ENCODE measurements at places on chromosomes 5 and 9.

- H3K27me3 ChIP-seq = no peaks in the 10 kb centered on the region
- no peak overlapping the region for H3K4me3 ChIP-seq
- no peaks in the 10 kb centered on the region for H3K4me1 ChIP-seq
These were observed 174.4 kb upstream of the RGMB start for GRCh38 chr5:98599016-98599415.

DNA sequence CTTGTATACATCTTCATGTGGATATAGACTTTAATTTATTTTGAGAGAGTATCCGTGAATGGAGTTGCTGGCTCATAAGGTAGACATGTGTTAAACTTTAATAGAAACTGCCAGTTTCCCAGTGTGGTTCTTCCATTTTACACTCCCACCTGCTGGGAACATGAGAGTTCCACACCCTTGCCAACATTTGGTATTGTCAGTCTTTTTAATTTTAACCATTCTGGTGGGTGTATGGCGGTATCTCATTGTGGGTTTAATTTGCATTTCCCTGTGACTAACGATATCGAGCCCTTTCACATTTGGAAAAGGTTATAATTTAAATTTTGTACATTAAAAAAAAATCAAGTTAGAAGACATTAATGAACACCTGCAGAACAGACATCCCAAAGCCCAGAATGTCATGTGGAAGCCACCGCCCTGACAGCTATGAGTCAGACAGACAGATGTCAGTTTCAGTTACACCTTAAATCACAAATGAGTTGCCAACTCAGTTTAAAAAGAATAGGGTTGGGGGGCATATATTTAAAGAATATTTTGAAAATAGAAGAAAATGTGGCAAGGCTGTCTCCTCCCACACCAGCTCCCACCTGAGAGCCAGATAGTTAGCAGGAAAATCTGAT lies 36.9 kb downstream of the ANKRD33B start:
- DNase-seq = no peak
- H3K27ac ChIP-seq = peak overlapping the region; percentile 84
- H3K36me3 ChIP-seq = peaks cover 43% of the 10 kb centered on the region
- H3K27me3 ChIP-seq = no peaks in the 10 kb centered on the region

- no peak overlapping the region for H3K27ac ChIP-seq
- no peaks in the 10 kb centered on the region for H3K4me1 ChIP-seq
- DNase-seq = no peak
These were observed 234.3 kb downstream of the FANCC start for GRCh38 chr9:95083086-95083768.

- H3K4me1 ChIP-seq = no peaks in the 10 kb centered on the region
- H3K27ac ChIP-seq = no peak overlapping the region
- DNase-seq = no peak
- no peak overlapping the region for H3K4me3 ChIP-seq
- no peaks in the 10 kb centered on the region for H3K36me3 ChIP-seq
These were observed 73.8 kb downstream of the RGS3 start for GRCh38 chr9:113537229-113537810.

DNA sequence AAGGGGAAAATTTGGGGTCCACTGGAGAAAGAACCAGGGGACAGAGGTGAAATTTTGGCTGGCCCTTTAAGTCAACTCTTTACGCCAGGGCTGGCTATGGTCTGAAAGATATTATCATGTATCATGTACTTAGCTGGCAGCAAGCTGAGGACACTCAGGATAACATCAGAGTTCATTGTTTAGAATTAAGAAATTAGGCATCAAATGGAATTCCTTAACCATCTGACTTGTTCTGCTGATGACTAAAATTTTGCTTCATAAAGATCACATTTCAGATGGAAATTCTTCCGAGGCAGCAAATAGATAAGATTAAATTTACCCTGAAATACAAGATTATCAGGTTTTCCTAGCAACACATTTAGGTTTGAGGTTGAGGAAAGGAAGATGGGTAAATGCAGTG lies 269.4 kb upstream of the KLF9 start:
- DNase-seq = no peak
- no peaks in the 10 kb centered on the region for H3K4me1 ChIP-seq
- no peak overlapping the region for H3K27ac ChIP-seq
- peaks cover 2% of the 10 kb centered on the region for H3K27me3 ChIP-seq

- DNase-seq = no peak
- H3K36me3 ChIP-seq = no peaks in the 10 kb centered on the region
- no peak overlapping the region for H3K4me3 ChIP-seq
These were observed 4.9 kb upstream of the NR5A1 start for GRCh38 chr9:124511891-124512805.

- no peak overlapping the region for H3K4me3 ChIP-seq
- H3K4me1 ChIP-seq = no peaks in the 10 kb centered on the region
These were observed 148.9 kb upstream of the IRX2 start for GRCh38 chr5:2900360-2900759.

DNA sequence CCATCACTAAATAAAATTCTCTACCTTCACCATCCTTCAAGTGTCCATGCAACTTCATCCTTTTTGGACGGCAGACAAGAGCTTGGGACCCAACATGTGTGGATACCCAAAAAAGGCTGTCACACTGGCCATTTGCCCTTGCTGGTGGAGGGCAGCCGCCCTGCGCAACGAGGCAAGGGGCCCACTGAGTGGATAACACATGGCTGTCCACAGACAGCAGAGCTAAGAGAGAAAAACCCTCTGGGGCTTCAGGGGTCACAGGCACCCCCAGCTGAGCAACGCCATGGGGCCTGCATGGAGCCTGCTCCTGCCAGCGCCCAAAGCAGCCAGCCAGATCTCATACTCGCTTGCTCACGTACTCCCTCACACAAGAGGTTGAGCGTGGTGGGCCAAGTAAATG lies 205.9 kb upstream of the NREP start:
- no peak overlapping the region for H3K4me3 ChIP-seq
- H3K27me3 ChIP-seq = no peaks in the 10 kb centered on the region
- no peaks in the 10 kb centered on the region for H3K36me3 ChIP-seq
- H3K4me1 ChIP-seq = peaks cover 38% of the 10 kb centered on the region
- DNase-seq = no peak

- H3K4me1 ChIP-seq = peaks cover 20% of the 10 kb centered on the region
- no peaks in the 10 kb centered on the region for H3K36me3 ChIP-seq
- H3K4me3 ChIP-seq = no peak overlapping the region
These were observed 31.3 kb downstream of the ISOC1 start for GRCh38 chr5:129125819-129126218.

DNA sequence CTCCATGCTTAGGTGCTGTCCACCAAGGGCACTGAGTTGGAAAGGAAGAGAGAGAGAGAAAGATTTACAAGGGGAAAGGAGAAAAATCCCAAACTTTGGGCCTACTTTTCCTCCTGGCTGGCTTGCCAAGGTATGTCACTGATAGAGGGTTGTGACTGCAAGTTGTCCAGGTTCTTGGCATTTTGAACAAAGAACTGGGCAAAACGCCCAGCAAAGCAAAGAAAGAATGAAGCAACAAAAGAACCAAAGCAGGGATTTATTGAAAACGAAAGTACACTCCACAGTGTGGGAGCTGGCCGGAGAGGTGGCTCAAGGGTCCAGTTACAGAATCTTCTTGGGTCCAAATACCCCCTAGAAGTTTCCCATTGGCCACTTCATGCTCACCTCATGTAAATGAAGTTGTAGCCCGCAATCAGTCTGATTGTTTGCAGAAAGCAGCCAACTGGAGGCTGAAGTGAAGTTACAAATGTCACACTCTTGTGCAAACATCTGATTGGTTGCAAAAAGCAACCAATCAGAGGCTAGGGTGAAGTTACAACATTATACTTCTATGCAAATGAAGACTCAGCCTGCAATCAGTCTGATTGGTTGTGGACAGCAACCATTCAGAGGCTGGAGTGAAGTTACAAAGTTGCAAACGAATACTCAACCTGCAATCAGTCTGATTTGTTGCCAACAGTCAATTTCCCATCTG lies 263.5 kb downstream of the YTHDC2 start:
- no peak for DNase-seq
- H3K4me3 ChIP-seq = no peak overlapping the region
- H3K36me3 ChIP-seq = no peaks in the 10 kb centered on the region
- H3K27me3 ChIP-seq = no peaks in the 10 kb centered on the region

DNA sequence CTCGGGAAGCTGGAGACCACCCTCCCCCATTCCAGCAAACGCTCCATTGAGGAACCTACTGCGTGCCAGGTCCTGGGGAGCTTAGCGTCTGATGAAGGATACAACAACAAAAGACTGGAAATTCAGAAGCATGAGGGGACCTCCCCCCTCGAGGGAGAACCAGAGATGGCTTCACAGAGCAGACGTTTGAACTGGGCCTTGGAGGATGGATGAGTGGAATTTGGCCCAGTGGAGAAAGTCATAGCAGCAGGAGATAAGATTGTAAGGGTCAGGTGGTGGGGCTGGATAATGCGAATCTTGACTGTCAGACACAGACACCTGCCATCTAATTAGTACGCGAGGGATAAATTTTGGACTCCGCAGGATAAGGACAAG lies 1.2 kb upstream of the SLC25A51 start:
- peaks cover 5% of the 10 kb centered on the region for H3K36me3 ChIP-seq
- no peak for DNase-seq
- H3K4me3 ChIP-seq = no peak overlapping the region

DNA sequence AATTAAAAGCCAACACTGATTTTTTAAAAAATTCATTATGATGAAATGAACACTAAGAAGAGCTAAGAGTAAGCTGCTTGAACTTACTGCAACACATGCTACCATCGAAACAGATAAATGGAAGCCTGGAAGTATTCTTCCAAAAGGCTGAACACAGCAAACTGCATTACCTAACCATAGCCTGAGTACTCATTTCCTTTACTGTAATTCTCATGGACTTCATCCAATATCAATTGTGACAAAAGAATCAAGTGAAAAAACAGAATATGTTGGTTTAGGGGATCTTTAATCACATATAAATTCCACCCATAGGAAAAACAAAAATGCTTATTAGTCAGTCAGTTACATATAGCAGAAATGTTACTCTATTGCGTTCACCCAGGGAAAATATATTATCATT lies 68.5 kb downstream of the DROSHA start:
- DNase-seq = no peak
- H3K4me3 ChIP-seq = no peak overlapping the region
- H3K4me1 ChIP-seq = no peaks in the 10 kb centered on the region
- no peak overlapping the region for H3K27ac ChIP-seq
- peaks cover 87% of the 10 kb centered on the region for H3K36me3 ChIP-seq
- no peaks in the 10 kb centered on the region for H3K27me3 ChIP-seq

GRCh38 chr5:170761708-170762066 lies 21.8 kb upstream of the GABRP start:
- H3K4me1 ChIP-seq = no peaks in the 10 kb centered on the region
- H3K27me3 ChIP-seq = peaks cover 6% of the 10 kb centered on the region
- H3K4me3 ChIP-seq = no peak overlapping the region
- H3K36me3 ChIP-seq = no peaks in the 10 kb centered on the region
- no peak overlapping the region for H3K27ac ChIP-seq

DNA sequence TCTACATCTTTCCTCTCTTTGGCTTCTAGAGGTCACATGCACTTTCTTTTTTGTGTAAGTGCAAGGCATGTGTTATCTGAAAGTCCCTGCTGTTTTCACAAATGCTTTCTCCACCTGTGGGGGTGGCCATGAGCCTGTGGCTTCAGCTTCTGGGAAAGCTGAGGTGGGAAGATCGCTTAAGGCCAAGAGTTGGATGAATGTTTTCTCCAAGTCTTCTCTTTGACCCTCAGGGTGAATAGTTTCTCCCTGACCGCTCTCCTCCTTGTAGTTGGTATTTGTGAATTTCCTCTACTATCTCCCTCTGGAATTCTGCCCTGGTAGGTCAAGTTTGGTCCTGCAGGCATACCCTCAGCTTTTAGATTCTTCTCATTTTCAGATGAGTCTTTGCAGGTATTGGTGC lies 74.2 kb downstream of the UGCG start:
- no peak for DNase-seq
- peaks cover 25% of the 10 kb centered on the region for H3K4me1 ChIP-seq
- no peak overlapping the region for H3K4me3 ChIP-seq
- no peaks in the 10 kb centered on the region for H3K27me3 ChIP-seq
- no peaks in the 10 kb centered on the region for H3K36me3 ChIP-seq
- H3K27ac ChIP-seq = no peak overlapping the region

- DNase-seq = no peak
- H3K27ac ChIP-seq = no peak overlapping the region
- H3K4me1 ChIP-seq = no peaks in the 10 kb centered on the region
- H3K27me3 ChIP-seq = no peaks in the 10 kb centered on the region
- H3K36me3 ChIP-seq = peaks cover 89% of the 10 kb centered on the region
- H3K4me3 ChIP-seq = no peak overlapping the region
These were observed 36.2 kb downstream of the IPPK start for GRCh38 chr9:92633614-92634278.

DNA sequence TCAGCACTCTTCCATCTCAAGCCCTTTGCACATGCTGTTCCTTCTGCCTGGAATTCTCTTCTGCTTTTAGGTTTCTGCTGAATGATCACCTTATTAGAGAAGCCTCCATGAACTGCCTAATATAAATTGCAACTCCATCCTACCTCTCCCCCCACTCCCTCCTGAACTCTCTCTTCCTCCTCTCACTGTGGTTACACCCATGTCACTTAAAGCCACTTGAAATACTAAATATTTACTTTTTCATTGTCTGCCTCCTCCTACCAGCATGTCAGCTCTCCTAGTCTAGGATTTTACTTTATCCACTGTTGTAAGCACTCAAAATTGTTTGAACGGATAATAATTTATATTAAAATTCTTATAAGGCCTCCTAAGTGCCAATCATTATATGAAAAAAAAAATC lies 43.8 kb downstream of the ACTL7B start:
- peaks cover 12% of the 10 kb centered on the region for H3K4me1 ChIP-seq
- no peak for DNase-seq
- H3K4me3 ChIP-seq = no peak overlapping the region
- no peaks in the 10 kb centered on the region for H3K36me3 ChIP-seq

- peaks cover 16% of the 10 kb centered on the region for H3K4me1 ChIP-seq
- peaks cover 47% of the 10 kb centered on the region for H3K36me3 ChIP-seq
- H3K27ac ChIP-seq = no peak overlapping the region
- DNase-seq = no peak
These were observed 18.0 kb downstream of the ATOX1 start for GRCh38 chr5:151740336-151740942.

DNA sequence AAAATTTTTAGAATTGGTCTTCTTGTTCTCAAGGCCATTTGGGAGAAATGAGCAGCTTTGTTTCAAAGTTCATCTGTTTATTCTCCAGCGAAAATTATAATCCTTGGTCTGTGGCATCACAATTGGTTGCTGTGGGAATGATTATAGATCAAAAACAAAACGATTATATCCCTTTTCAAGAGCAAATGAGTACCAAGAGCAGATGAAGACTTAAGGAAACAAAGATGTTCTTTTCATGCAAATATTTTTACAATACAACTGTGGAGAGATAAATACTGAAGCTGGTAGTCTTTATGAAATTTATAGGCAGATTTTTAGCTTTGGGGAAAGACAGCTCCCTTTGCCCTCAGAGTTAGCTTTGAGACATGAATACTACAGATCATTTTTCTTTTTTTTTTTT lies 620.8 kb upstream of the DMAC1 start:
- DNase-seq = no peak
- no peak overlapping the region for H3K27ac ChIP-seq
- no peak overlapping the region for H3K4me3 ChIP-seq
- no peaks in the 10 kb centered on the region for H3K27me3 ChIP-seq
- H3K36me3 ChIP-seq = no peaks in the 10 kb centered on the region

DNA sequence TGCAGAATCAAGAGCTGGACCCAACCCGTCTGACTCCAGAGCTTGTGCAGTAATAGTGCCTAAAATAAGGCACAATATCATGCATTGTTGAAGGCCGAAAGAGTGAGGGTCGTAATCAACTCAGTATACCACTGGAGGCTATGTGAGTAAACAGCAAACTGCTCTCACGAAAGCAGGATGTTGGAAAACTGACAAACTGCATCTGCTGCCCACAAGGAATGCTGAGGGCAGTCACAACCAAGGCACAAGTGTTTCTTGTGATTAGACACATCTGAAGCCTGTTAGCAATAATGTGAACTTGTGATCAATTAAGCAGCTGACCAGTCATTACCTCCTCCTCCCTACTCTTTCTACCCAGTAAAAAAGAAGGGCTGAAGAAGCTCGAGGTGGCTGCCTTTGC lies 48.8 kb downstream of the TRPM3 start:
- no peak for DNase-seq
- H3K4me1 ChIP-seq = no peaks in the 10 kb centered on the region
- H3K36me3 ChIP-seq = no peaks in the 10 kb centered on the region

Data from activated B cell treated with CpG ODN at 0.5 μM for 24 hours (primary cell).